ENCODE measurements at places on chromosomes 5 and 9.

DNA sequence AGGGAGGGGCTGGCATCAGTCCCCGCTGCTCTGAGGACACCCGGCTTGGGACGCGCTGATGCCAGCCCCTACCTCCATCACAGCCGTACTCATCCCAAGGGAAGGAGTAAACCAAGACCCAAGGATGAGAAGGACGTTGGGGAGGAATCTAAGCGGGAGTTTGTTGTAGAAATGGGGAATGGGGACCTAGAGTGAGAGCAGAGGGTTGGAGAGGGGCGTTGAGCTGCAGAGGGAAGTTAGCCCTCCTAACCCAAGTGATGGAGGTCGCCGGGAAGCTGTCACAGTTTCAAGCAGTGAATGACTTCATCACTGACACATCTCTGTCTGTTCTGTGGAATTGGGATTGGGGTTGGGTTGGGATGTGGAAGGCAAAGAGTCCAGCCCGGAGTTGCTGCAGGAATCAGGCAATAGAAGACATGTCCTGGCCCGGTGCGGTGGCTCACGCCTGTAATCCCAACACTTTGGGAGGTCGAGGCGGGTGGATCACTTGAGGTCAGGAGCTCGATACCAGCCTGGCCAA is 759 bp upstream of the SUSD1 start:
- no peak for DNase-seq

- peak; percentile 96 for DNase-seq
Observed at GRCh38 chr5:98428806-98429205, 344.7 kb upstream of the RGMB start.

GRCh38 chr5:177132136-177133095 is 1.2 kb upstream of the NSD1 start:
- DNase-seq: no peak

DNA sequence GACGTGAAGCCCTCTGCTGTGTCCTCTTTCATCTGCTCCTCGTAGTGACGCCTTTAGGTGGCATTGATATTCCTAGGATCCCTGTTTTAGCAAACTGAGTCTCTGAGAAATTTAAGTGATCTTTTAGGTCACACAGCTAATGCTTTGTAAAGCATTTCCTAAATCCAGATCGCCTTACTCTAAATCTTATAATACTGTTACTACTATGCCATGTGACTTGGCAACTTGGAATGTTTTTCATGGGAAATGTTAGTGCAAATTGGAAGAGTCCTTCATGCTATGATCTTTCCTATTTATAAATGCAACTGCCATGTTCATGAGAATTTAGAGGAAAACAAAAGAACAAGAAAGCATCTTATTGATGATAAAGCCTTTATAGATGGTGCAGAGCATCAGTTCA is 212.2 kb downstream of the TRIO start:
- DNase-seq: no peak

DNA sequence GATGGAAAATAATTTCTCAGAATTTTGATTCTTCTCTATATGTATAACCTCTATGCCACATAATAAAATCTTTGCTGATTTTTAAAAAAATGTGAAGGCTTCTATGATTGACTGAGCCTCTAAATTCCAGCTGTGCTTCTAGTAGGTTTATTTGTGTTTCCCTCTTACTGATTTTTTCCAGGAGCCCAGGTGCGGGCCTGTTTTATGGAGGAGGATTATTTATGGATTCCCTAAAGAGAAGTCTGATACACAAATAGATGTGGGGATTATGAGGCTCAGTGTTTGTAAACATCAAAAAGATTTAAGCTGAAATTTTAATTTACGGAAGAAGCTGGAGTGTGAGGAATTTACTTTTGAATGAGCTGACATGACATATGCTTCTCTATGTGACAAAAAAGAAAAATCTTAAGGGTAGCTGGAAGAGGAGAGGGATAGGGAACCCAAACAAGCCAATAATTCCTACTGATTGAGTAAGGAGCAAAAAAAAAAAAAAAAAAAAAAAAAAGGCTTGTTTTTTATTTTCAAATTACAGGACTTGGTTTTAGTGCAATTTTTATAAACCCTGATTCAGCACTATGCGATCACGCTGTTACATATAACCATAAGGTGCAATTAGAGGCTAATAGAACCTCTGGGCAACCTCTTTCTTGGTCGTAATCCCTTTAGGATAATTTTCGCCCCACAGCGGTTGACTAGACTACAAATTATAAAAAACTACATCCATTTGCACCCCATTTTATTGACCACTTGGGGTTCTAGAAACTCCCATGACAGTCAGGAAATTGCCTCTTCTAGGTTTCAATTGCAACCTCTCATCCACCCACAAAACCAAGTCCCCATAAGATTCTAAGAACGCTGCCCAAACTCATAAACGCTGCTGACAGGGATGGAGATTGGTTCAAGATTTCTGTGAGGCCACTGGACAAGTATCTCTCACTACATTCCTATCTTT is 44.4 kb upstream of the RAI14 start:
- DNase-seq: no peak

DNA sequence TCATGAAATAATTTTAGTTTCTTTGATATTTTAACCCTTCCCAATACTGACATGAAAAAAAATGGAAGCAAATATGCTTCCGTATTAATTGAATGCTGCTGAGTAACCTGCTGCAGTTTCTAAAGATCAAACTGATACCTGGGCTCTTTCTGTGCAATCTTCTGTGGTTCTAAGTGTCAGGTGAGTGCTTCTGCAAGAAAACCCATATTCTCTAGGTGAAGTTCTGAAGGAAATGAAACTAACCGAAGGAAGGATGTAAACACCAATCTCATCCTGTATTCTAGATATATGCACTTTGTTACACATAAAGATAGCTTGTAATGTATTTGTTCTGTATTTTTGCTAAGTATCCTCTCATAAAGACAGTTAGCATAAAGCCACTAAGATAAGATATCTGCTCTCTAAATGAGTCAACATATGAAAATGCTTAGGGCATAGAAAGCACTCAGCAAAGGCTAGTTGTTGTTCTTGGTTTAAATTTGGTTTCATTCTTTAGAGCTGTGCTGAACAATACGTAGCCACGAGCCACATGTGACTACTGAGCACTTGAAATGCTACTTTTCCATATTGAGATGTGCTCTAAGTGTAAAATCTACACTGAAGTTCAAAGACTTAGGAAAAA is 52.0 kb downstream of the ITGA2 start:
- peak; percentile 43 for DNase-seq

DNA sequence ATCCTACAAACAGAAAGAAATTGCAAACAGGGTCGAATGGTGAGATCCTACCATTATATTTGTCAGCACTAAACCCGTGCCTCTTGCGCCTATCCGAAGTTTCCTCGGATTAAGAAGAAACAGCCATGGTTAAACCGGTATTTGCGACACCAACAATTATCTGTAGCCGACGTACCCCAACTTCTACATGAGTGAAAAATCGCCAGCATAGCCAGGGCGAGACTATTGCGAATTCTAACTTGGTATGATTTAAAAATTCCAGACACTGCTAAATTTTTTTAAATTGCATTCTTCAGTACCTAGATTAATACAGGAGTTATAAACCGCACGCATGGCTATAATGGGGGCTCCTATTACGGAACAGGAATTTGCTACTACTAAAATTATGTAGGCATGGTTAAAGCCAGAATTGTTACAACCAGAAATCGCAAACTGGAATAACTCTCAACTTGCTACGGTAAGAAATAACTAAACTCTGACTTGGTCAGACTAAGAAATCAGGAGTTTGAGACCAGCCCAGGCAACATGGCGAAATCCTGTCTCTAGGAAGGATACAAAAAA is 25.3 kb upstream of the ANXA2R start:
- peak; percentile 69 for DNase-seq

- DNase-seq: no peak
Observed at GRCh38 chr5:135055396-135055795, 21.4 kb upstream of the PITX1 start.

- no peak for DNase-seq
Observed at GRCh38 chr5:54379590-54379989, 69.2 kb upstream of the ARL15 start.

DNA sequence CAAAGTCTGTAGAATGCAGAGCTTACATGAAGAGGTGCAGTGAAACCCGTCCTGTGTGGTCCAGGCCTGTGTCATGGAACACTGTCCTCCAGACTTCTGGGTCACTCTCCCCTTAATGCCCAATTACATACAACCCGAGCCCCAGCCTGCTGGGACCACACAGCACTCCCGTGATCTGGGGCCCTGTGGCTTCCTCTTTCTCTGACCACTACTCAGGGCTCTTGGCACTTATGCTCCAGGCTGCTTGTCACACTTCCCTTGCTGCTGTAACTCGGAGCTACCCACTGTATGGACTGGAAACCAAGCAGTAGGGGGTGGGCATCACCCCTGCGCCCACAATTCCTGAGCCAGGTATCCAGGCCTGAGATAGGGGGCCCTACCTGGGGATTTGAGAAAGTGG is 10.3 kb upstream of the IL3 start:
- no peak for DNase-seq

DNA sequence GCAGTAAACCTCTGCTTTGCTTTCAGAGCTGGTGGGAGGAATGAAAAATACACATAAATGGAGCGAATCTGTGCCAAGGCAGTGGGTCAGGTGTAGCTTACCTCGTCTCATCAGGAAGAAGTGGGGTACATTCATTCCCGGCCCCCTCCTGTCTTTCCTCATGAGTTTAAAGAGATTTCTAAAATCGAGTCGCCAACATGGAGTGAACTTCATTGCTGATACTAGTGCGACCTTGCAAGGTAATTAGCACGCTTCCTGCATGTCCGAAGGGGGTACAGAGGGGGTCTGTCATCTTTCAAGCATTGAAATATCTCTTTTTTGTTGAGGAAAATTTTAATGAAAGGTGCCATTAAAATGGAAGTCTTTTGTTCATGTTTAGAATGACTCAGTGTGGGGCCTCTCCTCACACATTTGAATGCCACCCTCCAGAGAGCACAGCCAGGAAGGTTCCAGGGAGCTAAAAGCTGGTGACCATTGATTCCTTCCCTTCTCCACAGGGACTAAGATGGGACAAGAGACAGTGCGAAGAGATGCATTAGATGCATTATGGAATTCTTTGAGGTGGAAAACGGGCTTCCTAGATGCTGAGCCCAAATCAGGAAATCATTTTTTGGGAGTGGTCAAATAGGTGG is 114.2 kb downstream of the IRX1 start:
- no peak for DNase-seq

- peak; percentile 22 for DNase-seq
Observed at GRCh38 chr5:120327180-120327579, 136.9 kb upstream of the PRR16 start.

DNA sequence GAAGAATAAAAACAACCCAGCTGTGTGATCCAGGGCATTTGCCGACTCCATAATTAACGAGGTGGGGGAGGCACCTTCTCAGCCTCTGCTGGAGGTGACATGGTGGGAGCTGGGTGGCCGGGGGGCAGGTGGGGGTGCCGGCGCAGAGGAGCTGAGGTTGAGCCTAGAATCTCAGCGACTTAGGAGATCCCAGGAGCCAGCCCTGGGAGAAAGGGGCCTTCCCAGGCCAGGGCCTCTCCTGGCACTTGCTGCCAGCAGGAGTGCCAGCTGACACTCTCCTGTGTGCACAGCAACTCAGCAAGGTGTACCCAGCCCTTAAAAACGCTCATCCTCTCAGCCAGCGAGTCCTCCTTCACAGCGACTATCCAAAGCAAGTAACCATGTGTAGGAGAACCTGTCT is 62.8 kb upstream of the FCN1 start:
- DNase-seq: no peak

DNA sequence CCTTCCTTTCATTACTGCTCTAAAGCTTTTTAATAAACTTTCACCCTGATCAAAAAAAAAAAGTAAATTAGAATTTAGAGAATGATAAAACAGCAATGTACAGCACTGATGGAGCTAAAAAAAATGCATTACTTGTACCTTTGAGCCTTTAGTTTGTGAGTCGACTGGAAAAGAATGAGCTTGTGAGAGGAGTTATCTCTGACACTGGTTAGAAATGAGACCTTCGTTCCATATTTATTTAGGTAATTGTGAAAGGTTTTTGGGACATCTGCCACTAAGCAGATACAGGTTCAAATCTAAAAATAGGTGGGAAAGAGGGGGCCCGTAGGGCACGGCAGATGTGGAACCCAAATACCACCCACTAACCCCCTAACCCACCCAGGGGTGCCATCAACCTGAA is 376.8 kb downstream of the ICE1 start:
- no peak for DNase-seq

DNA sequence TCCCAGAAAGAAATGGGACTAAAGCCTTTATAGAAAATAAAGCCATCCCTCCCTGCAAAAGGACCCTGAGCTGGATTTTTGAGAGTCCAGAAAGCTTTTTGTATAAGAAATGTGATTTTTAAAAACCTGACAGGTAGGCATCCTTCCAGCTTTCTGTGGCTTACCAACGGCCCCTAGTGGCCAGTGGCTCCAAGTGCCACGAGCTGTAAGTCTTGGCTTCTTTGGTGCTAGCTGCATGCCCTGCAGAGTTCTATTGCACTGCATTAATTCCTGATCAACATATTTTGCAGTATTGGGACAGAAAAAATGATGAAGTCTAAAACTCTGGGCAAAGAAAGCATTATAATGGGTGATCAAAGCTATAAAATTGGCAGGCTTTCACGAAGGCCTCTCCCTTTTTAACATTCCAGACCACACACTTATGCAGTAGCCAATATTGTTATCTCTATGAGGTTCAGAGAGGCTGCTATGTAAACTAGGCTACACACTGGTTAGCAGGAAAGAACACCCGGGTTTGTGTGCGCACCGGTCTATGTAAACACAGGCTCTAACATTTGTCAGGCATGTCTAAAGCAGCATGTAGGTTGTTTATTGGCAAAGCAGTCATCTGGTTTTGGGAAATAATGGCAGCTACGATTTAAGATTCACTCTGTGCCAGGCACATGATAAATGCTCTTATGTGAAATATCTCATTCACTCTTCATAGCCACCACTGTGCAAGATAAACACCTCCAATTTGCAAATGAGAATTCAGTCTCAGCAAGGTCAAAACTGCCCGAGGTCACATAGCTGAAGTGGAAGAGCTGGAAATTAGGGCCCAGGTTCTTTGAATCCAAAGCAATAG is 55.2 kb downstream of the NMUR2 start:
- DNase-seq: peak; percentile 12

- DNase-seq: no peak
Observed at GRCh38 chr5:56774957-56775356, 40.4 kb upstream of the MAP3K1 start.

DNA sequence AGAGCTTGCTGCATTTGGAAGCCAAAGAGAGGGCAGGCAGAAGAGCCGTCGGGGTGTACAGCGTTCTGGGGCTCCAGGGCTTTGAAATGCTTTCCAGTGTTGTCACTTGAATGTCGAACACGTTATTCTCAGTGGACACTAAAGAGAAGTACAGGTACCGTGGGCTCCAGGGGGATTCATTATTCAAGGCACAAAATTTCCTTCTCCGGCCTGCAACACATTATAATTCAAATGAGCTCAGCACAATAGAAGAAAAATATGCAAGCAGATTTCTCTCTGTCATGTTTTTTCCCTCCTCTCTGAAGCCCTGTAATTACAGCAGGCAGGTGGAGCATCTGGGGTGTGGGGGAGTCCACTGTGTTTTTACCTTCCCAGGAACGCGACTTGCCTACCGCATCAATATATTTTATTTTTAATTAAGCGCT is 293.1 kb downstream of the ZSWIM6 start:
- DNase-seq: no peak

- DNase-seq: peak; percentile 63
Observed at GRCh38 chr9:75087289-75087823, 599 bp downstream of the NMRK1 start.

GRCh38 chr9:136696502-136696901 is 9.2 kb upstream of the AGPAT2 start:
- no peak for DNase-seq

- no peak for DNase-seq
Observed at GRCh38 chr5:38013107-38013506, 173.3 kb upstream of the GDNF start.

- no peak for DNase-seq
Observed at GRCh38 chr5:95728494-95729114, 2.5 kb upstream of the RHOBTB3 start.

Data from astrocyte of the spinal cord (primary cell).